DMS 273 treated with DMSO at 0.1 percent for 48 hours (cell line): ENCODE measurements at places on chromosomes 3 and 15.
A peak's percentile ranks its signal among the peaks of the same experiment; 100 is the strongest.

GRCh38 chr3:66989860-66990696 is 8.0 kb upstream of the KBTBD8 start:
- no peak for DNase-seq

- no peak for DNase-seq
Measured at GRCh38 chr15:42088801-42089640, 5.3 kb downstream of the PLA2G4D start.

DNA sequence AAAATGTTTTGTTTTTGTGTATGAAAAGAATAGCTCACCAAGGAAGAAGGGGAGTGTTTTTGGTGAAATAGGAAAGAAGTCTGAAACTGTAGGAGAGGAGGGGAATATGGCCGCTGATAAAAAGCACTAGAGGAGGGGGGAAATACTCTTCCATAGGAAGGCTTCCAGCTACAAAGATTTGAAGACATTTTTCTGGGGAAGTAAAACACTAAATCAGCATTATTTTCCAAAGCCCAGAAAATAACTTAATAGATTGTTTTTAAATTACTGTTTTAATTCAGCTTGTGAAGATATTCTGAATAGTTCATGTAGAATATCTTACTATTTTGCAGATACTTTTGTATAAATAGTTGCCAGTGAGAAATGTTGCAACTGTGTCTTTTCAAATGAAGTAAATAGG is 54.9 kb downstream of the CALML4 start:
- DNase-seq = no peak

DNA sequence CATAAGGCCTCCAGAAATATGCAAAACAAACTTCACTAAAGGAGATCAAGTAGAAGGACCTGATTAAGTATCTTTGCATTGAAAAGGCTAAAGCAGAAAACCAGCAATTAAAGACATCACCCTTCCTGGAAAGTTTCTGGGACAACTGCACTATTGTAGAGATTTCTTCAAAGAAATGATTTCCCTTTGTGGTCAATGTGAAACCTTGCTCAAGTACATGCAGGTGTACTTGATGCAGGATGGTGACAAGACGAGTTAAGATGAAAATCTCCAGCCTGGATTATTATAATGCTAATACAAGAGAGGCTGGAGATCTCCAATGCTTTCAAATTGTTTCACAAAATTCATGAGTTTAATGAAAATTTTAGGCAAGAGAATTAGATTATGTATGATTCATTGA is 208.4 kb downstream of the TIGIT start:
- no peak for DNase-seq

DNA sequence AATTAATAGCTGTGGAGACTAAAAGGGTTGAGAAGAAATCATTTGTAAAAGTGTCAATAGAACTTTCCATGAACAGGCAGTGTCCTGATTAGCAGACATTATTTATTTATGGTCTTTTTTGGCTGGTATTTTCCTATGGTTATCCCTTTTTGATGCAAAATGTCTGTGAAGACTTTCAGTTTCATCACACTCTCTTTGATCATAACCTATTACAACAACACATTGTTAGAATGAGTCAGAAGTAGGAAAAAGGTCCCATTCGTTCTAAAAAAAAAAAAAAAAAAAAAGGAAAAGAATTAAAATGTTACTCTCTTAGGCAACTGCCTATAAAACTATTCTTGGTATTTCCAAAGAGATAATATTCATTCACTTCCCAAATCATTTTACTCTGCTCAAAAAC is 62.1 kb downstream of the SLC49A4 start:
- no peak for DNase-seq

- DNase-seq = no peak
Measured at GRCh38 chr3:128413413-128414205, 53.1 kb downstream of the DNAJB8 start.

DNA sequence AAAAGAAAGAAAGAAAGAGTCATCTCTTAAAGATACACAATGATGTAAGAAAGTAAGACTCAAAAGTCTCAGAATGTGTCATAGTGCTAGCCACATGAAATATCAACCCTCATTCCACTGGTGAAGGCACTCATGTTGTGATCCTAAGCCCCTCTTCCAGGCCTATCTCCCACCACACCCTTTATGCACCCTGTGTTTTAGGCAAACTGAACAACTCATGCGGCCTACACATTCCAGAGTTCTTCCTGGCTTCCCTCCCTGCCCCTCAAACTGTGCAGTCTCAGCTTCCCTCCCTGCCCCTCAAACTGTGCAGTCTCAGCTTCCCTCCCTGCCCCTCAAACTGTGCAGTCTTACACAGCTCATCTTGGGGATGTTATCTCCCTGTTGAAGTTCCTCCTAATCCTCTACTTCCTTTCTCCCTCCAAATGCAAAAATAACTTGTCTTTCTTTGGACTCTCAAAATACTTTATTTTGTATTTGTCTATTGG is 69.0 kb upstream of the FNDC3B start:
- no peak for DNase-seq

GRCh38 chr15:90836296-90836871 is 32.0 kb upstream of the FURIN start:
- no peak for DNase-seq

DNA sequence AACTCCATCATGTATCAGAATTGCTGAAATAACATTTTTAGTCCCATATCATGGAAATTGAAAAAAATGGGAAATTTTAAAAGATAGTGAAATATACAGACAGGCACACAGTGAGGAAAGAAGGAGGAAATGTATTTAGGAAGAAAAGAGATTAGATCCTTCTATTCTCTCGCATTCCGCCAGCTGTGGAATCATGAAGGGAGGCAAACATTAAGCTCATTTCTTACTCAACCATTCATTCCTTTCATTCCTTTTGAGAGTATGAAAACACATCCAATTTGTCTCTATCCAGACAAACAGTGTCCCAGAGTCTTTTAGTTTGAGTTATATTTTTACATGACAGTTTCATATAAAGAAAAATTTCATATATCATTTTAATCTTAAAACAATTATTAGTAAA is 52.5 kb upstream of the KCNMB2 start:
- DNase-seq = no peak

DNA sequence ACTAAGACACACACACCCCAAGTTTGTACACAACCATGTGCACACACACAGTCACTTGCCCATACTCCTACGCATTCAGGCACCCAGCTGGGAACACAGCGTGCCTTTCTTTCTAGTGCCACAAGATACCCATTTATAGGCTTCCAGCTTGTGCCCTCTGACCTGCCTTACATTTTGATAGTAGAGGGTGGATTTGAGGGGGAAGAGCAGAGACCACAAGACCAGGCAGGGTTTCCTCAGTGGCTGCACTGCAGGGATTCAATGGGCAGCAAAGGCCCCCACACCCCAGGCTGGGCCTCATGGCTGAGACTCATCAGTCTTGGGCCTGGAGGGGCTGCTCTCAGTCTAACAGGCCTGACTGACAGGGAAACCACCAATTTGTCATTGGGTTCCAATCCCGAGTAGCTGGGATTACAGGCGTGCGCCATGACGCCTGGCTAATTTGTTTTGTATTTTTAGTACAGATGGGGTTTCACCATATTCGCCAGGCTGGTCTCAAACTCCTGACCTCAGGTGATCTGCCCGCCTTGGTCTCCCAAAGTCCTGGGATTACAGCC is 18.8 kb upstream of the ANKDD1A start:
- no peak for DNase-seq

GRCh38 chr3:128073807-128074206 is 21.6 kb downstream of the SEC61A1 start:
- DNase-seq = no peak

GRCh38 chr3:138347960-138348753 is at the start of gene MRAS:
Gene MRAS (plus strand): TSS chr3:138348579. CDS start chr3:138372884, 24,305 bp downstream.
- DNase-seq = peak; percentile 50

- DNase-seq = no peak
Measured at GRCh38 chr15:41936649-41937567, 35.4 kb downstream of the EHD4 start.
